ENCODE measurements at places on chromosomes 5 and 9.

GRCh38 chr5:163489055-163489744 lies 16.2 kb upstream of the MAT2B start:
- peak; percentile 31 for DNase-seq

GRCh38 chr9:32326146-32326545 lies 58.3 kb upstream of the ACO1 start:
- no peak for DNase-seq

DNA sequence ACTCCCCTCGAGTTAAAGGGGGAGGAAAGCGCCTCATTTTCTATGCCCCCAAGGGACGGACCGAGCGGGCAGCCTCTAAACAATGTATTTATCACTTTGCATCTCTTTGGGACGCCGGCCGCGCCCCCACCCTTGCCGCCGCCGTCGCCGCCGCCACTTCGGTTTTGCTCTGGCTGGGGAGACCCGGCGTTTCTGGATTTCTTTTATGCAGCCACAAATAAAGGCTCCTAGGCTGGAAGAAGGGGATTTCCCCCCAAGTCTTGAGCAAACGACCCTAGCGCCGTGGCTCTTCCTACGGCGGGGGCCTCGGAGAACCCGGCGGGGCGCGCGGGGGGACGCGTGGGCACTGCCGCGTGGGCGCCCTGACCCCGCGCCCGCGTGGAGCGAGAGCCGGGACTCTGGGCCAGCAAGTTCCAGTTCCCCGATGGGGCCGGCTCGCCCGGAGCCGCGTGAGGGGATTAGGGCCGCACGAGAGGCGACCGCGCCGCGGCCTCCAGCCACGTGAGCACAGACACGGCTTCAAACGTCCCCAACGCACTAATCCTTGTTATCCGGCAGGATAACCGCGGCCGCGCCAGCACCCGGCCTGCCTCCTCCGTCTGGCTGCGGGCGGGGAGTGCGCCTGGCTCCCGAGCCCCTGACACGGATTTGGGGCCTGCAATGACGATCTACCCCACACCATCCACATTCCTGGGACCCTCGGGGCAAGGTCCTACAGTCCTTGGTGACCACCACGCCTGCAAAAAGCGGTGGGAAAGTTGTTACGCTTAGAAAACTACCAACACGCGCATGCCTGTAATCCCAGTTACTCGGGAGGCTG lies 7.9 kb upstream of the NEUROG1 start:
- peak; percentile 43 for DNase-seq

DNA sequence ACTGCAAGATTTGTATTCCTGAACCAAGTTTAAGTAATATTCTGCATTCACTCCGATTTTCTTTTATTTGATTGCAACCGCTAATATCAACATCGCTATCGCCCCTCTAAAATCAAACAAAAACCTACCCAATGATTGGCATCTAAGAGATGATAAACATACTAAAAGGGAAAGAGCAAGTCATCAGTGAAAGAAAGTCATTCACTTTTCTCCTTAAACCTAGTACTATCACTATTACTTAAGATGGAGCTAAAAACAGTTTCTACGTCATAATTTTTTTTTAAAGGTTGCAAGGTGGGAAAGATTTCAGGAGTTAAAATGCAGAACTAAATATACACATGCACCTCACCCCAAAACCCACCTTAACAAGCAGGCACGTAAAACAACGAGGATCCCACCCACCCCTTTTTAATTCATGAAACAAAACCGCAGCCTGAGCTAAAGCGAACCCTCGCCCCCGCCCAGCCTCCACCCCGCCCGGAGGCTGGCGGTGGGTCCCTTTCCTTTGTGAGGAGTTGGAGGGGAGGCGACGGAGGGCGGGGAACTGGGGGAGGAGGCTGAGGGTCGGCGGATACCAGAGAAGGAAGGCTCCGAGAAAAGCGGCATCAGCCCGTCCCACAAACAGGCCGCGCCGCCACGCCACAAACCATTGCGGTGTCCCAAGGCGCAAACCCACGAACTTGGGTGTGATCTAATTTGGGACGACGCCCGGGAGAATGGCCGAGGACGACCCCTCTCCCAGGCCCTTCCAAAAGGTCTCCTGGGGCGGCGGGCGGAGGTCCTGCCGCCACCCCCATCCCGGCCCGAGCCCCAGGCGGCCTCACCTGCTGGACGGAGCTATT lies 861 bp downstream of the UBQLN1 start:
- DNase-seq: peak; percentile 30

GRCh38 chr5:14036514-14036913 lies 92.0 kb upstream of the DNAH5 start:
- no peak for DNase-seq

DNA sequence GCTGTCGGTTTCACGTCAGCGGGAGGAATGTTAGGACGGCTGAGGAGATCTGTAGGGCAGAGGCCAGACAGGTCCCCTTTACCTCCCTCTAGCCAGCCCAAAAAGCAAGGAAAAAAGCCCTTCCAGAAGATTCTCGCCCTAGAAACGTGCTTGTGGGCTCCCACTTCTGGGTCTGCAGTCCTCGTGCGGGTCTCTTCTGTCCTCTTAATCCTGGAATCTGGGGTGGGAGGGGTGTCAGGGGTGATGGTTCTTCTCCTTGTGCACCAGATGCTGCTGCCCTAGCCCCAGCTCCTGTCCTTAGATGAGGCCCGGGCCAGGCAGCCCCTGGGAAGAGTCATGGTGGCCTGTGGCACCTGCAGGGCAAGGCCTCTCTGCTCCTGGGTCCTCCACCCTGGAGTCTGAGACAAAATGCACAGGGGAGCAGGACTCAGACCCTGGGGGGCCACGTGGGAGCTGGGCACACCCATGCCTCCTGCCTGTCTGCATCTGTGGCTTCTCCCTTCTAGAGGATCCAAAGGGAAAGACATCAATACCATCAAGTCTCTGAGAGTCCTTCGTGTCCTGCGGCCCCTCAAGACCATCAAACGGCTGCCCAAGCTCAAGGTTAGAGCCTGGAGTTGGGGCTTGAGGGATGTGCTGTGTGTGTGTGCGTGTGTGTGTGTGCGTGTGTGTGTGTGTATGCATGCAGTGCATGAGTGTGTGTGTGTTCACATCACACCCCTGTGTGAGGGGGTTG lies 174.2 kb downstream of the CACNA1B start:
- DNase-seq: no peak

DNA sequence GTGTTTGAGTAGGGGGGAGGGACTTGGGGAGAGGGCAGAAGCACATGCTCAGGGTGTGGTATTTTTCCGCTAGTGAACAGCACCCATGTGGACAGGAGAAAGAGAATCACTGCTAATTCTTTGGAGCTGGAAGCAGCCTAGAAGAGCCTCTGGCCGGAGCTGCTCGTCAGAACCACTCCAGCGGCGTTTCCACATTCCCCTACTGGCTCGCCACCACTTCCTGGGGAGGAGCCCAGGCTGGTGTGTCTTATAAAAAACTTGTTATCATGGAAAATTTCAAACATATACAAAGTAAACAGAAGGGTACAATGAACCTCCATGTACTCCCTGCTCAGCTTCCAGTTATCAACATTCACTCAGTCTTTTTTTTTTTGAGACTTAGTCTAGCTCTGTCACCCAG lies 26.7 kb downstream of the LHX2 start:
- DNase-seq: peak; percentile 25

DNA sequence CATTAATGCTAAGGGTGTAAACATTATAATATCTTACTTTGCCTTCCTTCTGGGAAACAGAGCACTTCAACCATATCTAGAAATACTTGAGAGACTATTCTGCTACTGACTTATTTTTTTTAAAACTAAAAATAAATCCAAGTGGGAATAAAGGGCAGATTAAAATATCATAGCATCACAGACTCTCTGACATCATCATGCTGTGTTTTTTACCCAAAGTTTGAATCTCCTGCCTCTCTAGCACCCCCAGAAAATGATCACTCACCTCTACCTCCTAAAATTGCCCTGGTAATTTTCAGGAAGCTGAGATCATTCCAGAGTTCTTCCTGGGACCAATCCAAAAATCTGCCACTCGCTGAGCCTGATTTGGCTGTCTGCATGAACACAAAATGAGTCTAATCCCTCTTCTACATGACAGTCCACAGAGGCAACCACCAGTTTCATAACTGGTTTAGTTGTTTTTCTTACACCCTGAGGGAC lies 813.8 kb upstream of the DMAC1 start:
- DNase-seq: no peak

DNA sequence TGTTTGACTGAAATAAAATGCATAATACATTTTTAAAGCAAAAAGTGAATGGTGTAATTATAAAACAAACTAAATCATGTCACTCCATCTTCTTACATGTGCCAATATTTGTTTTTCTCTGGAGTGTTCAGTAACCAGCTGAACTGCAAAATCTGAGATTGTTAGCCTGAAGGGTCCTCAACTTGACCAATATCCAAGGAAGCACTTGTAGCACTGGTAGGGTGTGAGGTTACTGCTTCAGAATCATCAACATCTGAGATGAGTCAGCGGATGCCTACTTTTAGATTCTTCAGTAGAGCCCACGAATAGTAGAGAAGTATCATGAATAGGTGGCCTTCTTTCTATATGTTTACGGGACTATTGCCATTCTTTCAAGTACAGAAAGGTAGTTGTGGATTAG lies 226.7 kb downstream of the TLE4 start:
- DNase-seq: no peak

DNA sequence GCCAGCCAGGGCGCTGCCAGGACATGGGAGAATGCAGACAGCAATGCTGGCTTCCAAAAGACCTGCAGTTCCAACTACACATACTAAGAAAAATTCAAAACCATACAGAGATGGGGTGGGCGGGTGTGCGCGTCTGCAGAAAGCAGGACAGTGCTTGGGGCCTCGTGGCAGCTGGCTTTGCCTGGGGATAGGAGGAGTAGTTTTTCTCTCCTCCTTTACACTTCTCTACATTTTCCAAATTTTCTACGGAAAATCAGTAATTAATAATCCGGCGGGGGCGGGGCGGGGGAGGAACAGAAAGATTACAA lies 43.6 kb upstream of the SARDH start:
- no peak for DNase-seq

DNA sequence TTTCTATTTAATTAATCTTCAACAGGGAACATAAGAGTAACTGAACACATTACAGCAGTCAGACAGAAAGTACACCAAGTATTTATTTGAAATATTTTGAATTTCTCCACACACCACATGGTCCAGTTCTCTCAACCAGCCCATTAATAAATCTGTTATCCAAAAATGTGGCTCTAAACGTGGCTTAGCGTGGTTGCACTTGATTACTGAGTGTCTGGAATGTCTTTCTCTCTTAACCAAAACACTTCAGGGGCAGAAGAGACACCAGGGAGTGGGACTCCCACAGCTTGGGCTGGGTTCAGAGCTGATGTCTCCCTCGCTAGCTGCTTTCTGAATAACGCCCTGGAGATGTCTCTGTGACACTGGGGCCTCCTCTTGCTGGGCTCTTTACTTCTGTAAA lies 52.6 kb upstream of the FANCC start:
- no peak for DNase-seq

GRCh38 chr9:135502873-135503321 lies 2.4 kb downstream of the MRPS2 start:
- DNase-seq: no peak

GRCh38 chr9:37163299-37163698 lies 42.9 kb downstream of the ZCCHC7 start:
- DNase-seq: no peak

DNA sequence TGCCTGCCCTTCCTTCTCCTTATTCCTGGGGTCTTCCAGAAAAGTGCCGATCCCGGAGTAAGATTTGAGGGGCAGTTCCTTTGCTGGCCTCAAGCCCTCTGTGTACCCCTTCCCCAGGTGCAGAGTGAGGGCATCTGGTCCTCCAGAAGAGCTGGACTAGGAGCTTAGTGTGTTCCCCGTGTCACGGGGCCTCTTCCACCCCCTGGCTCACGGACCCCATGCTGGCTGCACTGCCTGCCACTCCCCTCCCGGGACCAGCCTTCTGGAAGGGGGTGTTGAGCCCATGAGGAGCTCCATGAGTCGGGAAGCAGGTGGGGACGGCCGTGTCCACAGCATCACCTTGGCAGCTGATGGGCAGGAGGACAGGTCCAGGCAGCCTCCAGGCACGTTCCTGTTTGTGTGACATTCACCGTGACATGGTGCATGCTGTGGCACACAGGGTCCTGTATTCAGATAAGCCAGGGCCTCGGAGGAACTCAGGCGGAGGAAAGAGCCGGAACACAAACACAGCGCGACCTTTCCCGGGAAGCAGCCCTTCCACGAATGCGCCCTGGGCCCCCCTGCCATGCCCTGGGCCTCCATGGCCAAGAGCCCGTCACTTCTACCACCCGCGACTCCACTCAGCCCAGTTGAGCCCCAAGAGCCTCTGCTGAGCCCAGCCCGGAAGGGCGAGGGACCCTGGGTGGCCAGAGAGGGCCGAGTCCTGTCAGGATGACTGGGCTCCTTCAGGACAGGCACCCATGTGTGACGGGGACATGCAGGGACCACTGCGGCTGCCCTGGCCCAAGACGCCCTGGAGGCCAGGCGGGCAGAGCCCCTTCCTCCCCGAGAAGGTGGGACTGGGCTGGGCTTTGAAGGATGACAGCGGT lies 5.9 kb upstream of the LCN1 start:
- no peak for DNase-seq

- DNase-seq: no peak
Observed at GRCh38 chr9:117151716-117152115, 263.1 kb downstream of the ASTN2 start.

DNA sequence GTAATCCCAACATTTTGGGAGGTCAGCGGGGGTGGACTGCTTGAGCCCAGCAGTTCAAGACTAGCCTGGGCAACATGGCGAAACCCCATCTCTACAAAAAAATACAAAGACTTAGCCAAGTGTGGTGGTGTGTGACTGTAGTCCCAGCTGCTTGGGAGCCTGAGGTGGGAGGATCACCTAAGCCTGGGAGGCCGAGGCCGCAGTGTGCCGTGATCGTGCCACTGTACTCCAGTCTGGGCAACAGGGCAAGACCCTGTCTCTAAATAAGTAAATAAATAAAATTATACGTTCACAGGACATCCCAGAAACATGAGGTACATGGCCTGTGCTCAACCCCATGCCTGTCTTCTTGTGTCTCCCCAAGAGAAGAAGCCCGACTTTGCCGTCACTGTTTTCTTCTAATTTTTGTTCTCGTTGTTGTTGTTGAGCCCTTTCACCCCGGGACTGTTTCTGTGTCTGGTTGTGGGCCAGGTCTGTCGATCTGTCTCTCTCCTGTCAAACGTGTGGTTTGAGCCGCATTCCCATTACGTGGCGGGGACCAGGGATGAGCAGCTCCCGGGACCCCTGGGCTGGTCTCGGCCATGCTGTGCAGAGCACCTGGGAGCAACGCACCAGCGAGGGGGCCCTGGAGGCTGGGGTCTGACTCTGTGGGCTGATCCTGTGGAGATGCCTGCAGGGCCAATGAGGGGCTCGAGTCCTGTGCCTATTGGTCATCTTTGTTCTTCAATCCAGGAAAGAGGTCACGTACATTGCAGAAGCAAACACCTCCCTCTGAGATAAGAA lies 32.2 kb downstream of the NACC2 start:
- no peak for DNase-seq

GRCh38 chr5:57779383-57780223 lies 297.0 kb upstream of the ACTBL2 start:
- DNase-seq: peak; percentile 62

- DNase-seq: peak; percentile 9
Observed at GRCh38 chr9:87950765-87951488, 23.4 kb downstream of the CDK20 start.

DNA sequence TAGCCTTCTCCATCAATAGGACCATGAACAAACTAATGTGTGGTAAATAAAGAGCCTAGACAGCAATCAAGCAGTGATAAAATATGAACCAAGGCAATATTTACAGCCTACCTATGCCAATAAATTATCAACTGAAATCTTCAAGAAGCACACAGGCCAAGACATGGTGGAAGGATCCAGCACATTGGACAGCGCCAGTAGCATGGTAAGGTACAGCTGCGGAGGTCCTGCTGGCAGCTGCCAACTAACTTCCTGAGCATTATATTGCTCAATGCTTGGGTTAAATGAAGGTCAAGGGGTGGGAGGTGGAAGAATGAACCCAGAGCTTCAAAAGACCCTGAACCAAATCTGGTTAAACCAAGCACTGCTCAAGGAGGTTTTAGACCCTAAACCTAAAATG lies 16.5 kb upstream of the SPDL1 start:
- no peak for DNase-seq

Data from foreskin fibroblast (primary cell).